Stromal cell of bone marrow (primary cell): ENCODE measurements at places on chromosomes 6 and 20.

GRCh38 chr6:2205396-2205795, 40.0 kb downstream of the GMDS start:
- no peak for DNase-seq

DNA sequence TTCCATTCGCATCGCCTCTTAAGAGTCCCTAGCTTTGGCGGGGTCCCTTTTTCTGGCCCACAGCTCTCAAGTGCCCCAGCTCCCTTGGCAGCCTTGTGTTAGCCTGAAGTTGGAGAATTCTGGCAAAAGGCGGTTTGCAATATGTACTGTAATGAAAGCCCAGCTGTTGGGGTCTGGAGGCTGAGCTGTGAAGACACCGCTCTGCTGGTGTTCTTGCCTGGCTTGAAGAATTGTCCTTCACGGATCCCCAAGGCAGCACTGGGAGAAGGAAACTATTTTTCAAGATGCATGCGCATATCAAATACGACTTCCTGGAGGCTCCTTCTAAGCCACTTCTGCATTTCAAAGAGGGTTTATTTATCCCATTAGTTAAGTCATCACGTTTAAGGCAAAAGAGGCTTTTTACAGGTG, 21.4 kb upstream of the CITED2 start:
- no peak for DNase-seq

- no peak for DNase-seq
These were observed 78.2 kb upstream of the CST7 start for GRCh38 chr20:24870881-24871280.

DNA sequence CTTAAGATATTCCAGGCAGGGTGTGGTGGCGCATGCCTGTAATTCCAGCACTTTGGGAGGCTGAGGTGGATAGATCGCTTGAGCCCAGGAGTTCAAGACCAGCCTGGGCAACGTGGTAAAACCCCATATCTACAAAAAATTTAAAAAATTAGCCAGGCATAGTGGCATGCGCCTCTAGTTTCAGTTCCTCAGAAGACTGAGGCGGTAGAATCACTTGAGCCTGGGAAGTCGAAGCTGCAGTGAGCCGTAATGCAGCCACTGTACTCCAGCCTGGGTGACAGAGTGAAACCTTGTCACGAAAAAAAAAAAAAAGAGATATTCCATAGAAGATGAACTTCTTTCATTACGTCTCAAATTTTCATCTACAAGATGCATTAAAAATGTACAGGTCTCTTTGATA, 46.7 kb upstream of the ISM1 start:
- DNase-seq: no peak

DNA sequence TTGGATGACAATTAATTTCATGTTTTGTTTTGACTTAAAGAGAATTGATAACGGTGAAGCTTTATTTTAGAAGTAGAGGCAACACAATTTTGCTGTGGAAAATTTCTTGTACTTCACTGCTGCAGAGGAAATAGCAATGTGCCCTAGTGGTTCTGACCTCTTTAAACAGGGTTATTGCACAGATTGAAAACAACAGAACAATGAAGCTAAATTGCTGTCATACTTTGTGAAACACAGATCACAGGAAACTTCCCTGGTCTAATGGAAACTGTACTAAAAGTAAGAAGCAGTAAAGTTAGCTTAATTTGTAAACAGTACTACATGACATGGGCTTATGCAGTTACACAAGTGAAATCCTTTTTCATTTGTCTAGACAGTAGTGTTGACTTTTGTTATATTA, 31.3 kb downstream of the OR2A4 start:
- no peak for DNase-seq

GRCh38 chr6:112029045-112029822, 24.7 kb upstream of the CCN6 start:
- no peak for DNase-seq

DNA sequence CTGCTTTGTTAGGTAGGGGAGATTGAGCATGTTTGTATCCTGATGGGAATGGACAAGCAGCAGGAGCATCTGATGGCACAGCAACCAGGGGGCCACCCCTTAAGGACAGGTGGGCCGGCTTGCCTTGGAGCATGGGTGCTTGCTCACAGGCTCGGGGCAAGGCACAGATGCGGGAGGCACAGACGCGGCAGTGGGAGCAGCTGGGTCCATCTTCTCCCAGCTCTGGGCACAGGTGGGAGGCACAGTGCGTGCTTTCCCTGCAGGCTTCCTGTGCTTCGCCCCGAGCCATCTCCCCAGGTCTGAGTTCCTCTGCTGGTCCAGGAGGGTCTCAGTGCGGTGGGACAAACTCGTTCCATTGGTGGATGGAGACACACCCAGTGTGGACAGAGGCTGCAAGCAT, 73.6 kb upstream of the BHLHE23 start:
- no peak for DNase-seq

- no peak for DNase-seq
These were observed 109.1 kb downstream of the LY86 start for GRCh38 chr6:6697620-6698019.

GRCh38 chr6:53441035-53441493, 92.3 kb upstream of the ELOVL5 start:
- peak; percentile 47 for DNase-seq

DNA sequence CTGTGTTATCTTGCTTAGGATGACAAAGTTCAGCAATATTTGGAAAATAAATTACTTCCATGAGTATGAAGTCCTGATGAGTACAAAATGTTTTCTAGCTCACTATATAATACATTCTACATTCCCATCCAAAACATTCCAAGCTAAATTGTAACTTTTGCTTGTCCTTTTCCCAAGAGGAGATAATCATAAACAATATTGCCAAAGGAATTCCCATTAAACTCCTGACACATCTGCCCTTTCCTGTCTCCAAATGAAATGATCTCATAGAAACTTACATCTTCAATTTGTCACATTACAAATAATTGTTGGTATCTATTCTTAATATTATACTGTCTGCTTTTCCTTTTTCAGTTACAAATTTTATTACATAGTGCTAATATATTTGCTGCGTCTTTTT, 20.4 kb upstream of the SENP6 start:
- no peak for DNase-seq

DNA sequence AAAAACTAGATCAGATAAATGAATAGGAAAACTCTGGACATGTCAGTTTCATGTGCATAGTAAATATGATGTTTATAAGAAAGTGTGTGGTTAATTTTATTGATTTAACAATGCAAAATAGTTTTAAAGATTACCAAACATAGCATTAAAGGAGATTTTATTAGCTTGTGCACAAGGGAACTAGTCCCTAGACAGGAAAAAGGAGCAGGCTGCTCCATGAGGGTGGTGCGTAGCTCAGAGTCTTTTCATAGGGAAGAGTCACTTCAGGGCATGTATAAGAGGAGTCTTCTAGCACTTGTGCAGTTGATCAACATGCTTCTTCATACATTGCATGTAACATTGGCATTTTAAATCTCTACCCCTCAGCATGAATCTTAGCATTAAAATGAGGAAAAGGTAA, 835.8 kb downstream of the GRIK2 start:
- no peak for DNase-seq

DNA sequence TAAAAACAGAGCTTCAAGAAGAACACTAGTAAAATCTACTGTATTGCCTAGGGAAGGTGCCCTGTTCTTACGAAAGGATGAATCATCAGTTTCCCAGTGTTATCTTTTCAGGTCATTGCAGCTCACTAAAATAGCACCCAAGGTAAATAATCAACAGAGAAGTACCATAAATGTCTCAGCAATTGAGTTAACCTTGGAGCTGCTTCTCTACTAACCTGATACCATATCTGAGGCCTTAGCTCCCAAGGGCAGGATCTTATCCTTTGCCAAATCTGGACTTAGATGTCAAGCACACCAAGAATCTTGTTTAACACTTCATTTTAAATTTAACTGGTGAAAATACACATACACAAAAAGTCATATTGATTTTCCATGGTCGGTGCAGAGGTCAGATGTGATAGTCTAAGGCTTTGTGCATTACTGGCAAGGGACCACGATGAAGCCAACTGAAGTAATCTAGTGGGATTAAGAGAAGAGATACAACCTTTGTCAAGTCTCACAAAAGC, 81.5 kb downstream of the EDN1 start:
- DNase-seq: no peak

DNA sequence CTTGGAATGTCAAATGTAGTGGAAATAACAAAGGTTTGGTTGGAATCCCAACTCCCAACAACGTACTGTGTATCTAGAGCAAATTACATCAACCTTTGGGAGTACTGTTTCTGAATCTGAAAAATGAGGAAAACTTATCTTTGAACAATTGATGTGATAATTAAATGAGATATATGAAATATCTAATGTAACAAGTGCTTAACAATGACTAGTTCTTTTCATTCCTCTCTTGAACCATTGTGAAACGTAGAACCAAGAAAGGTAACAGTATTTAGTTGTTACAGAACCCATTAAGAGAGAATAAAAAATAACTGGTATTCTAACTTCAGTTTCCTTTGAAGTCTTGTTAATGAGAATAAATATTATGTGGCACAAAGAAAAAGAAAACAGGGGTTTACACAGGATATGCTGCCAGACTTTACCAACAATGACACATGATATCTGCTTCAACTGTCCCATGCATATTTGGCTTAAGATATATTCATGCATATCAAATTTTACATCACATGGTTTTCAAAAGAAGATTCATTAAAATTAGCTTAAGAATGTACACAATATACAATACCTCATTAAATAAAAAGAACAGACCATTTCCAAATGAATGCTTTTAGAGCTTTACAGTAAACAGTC, 111.8 kb downstream of the ATG5 start:
- DNase-seq: no peak

DNA sequence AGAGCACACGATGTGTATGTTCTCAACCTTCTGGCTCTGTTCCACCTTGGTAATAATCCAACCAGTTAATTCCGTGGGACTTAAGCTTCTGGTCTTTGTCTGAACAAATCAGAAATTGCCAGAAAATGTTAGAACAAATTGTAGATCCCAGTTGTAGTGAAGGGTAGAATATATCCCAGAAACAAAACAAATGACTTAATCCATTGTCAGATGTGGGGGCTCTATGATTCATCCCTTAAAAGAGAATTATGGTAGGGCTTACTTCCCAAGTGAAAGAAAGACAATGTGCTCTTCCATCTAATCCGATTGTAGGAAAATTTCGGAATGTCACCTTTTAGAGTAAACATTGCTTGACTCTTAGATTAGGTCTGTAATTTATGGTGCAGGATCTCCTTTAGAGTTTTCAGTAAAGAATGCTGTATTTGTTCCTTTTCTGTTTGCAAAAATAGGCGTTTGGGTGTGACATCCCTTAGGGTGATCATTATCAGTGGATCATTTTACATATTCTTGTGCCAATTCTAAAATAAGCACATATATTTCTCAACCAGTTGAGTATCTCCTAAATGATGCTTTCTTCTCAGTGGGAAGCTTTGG, 234.5 kb upstream of the ZNF217 start:
- peak; percentile 97 for DNase-seq

DNA sequence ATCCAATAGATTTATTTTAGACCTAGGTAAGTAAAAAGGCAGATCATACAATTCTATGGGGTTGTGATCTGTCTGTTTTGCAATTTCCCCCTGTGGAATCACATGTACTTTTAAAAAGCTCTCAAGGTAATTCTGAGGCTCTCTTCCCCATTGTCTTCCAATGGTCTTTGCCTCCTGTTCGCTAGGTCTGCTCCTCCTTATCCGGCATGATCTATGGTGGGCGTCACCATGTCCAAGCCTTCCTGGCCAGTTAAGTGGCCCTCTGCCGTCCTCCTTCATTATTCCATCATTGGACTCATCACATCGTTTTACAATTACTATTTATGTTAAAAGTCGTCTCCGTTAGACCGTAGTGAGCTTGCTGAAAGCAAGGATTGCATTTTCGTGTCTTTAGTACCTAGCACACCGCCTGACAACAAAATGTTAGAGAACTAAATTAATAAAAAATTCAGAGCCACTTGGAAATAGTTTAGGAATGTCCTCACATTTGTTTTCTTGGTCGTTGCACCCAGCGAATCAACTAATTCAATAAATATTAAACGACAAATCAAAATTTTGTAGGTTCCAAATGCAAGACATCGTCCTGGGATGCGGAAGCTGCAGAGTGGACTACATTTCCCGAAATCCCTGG, 2.2 kb upstream of the STXBP5 start:
- DNase-seq: no peak

- DNase-seq: peak; percentile 19
These were observed 425.3 kb upstream of the NOX3 start for GRCh38 chr6:155880900-155881299.

- no peak for DNase-seq
These were observed 23.9 kb downstream of the SERPINB6 start for GRCh38 chr6:2947445-2947844.

GRCh38 chr6:19036196-19036555, 649.0 kb downstream of the RNF144B start:
- no peak for DNase-seq

DNA sequence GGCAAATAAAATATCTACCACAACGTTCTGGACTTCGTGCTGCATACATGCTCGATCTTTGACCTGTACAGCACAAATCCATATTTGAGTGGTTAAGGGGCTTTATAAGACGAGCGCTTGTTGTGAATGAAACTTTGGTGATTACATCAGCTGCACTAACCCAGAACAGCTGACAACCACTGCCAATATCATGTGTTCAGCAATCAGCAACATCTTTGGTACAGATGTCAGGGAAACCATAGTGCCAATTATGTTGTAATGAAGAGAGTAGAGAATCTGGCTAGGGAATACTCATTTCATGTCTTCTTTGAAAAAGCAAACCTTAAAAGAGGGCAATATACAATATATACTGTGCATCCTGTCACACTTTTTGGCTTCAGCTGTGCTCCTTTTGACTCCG, 188.6 kb upstream of the NT5E start:
- peak; percentile 17 for DNase-seq

- no peak for DNase-seq
These were observed 14.7 kb upstream of the TRIM26 start for GRCh38 chr6:30227763-30228487.

- DNase-seq: no peak
These were observed 11.6 kb downstream of the JAG1 start for GRCh38 chr20:10662151-10662550.

GRCh38 chr20:57964011-57964862, 254.4 kb upstream of the PMEPA1 start:
- DNase-seq: peak; percentile 55

- no peak for DNase-seq
These were observed 222.0 kb downstream of the FUT9 start for GRCh38 chr6:96237638-96238347.

DNA sequence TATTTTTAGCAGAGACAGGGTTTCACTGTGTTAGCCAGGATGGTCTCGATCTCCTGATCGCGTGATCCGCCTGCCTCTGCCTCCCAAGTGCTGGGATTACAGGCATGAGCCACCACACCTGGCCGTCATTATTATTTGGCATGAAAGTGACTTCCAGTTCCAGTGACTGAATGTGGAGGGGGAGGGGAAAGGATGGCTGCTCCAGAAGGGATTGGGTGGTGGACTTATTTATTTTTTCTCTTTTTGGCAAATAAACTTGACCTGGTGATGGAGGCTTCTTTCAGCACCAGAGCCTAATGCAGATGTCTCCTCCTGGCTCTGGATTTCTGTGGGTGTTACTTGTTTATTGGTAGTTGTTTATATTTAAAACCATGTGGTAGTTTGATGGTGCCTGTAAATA, 16.9 kb upstream of the SLC22A23 start:
- no peak for DNase-seq
